Ascending aorta (tissue), 2 donors: ENCODE measurements at places on chromosomes 3 and 15. TPM values are rescaled to one million over a fixed set of nuclear protein-coding genes. Genes with fewer than 3 reads are reported as not detected.

CATSPER2 gene
- total RNA-seq = 1.4 TPM

DNA sequence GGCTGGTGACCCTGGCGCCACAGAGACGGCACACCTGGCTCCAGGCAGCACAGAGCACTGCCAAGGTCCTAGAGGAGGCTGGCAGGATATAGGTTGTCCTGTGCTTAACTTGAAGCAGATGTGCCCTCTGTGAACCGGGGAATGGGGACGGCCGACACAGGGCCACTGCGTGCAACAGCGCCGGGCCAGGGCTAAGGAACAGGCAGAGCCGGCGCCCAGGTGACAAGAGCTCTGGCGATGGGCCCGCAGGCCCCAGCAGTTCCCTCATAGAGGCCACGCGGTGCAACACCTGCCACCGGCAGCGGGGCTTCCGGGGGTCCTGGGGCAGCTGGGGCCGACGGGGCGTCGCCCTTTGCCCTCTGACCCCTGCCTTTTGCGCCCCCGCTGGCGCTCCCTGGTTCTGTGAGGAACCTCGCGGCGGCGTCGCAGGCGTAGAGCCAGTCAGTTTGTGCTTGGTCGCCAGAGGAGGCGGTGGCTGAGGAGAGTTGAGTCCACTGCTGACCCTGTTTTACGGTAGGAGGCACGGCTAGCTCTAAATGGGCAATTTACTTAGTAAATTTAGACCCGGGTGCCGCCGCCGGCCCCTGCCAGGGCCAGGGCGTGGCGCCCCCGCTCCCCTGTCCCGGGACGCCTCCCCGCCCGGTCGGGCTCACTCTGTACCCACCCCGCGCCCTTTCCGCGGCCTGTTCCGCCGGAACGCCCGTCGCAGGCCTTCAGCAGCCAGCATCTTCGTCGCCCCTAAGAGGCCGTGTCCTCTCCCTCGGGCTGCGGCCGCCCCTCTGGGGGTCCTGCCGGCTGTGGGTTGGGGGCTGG lies at the start of gene NPAP1:
Gene NPAP1, plus strand, starts transcription at position 444 of the 813 bp plus-strand sequence. Its CDS starts 93 bp downstream, at position 537.
- DNase-seq = no peak

- DNase-seq = no peak
Observed at GRCh38 chr15:56038707-56039106, 45.3 kb upstream of the NEDD4 start.

PTPRG gene
- total RNA-seq = 129 TPM

STOML1 gene
- 15.3 TPM for total RNA-seq
